NCI-H2081 (cell line): ENCODE measurements at places on chromosomes 7 and 10.

DNA sequence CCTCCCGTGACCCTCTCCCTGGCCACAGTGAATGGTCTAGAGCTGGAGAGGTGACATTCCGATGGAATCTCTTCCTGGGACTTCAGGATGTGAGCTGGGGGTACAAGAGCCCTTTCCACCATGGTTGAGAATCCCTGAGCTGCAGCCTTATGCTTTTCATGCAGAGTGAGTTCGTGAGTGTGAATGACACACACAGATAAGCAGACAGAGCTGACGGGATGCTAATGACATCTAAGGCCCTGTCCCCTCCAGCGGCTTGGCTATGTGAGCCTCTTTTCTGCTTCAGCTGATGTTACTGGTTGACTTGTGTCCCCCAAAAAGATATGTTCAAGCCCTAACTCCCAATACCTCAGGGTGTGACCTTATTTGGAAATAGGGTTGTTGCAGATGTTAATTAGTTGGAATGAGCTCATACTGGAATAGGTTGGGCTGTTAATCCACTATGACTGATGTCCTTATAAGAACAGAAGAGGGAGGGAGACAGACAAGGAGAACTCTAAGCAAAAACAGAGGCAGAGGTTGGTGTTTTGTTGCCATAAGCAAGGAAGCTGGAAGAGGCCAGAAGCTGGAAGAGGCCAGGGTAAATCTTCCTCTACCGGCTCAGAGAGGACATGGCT is 111.1 kb upstream of the AFAP1L2 start:
- DNase-seq = no peak

DNA sequence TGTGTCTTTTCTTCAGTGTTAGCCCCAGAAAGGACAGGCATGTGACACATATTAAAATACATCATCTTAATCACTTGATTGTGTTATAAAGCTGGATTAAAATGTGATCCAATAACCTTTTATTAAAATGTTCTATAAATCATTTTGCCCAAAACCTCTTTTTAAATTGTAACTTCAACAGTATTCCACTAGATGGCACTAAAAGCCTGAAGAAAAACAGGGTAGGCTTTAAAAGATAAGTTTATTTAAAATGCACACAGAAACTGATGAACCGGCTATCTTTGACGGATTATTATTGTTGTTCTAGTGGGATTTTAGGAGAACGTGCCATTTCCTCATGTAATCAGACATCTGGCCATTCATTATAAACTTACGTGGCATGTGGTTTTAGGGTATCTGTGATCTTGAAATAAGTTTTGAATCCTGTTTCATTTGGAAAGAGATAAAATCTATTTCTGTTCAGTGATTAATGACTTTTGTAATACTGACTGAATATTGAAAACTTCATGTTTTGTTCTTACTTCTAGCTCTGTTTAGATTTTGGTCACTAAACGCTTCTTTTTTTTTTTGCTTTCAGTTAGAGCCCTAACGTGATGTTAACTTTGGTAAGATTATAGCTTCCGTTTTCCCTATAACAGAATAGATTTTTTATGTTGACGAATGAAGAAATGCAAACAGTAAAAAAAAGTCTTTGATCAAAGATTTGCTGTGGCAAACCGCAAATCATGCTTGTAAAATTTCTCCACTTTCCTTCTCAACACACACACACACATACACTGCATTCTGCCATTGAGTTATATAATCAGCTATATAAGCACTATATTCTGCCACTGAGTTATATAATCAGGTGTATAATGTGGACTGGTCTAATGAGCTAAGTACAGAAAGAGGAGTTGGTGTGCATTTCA is 13.6 kb downstream of the VPS50 start:
- DNase-seq = peak; percentile 12

DNA sequence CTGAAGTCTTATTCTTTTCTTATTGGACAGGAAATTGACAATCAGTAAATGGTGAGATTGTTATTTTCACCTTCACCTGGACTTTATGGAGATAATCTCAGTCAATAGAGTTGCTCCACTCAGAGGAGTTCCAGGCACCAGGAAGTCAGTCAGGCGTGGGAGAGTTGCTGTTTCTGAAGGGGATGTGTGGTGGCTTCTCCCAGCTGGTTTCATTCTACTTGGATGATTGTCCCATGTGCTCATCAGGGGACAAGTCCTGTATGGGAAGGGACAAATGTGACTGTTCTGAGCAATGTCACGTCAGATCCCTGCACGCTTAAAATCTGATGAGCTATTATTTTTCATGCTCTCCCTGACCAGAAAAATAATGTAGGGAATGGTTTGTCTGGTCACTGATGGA is 222.5 kb upstream of the PITRM1 start:
- no peak for DNase-seq

- no peak for DNase-seq
Observed at GRCh38 chr7:54969208-54969967, 49.4 kb upstream of the EGFR start.

DNA sequence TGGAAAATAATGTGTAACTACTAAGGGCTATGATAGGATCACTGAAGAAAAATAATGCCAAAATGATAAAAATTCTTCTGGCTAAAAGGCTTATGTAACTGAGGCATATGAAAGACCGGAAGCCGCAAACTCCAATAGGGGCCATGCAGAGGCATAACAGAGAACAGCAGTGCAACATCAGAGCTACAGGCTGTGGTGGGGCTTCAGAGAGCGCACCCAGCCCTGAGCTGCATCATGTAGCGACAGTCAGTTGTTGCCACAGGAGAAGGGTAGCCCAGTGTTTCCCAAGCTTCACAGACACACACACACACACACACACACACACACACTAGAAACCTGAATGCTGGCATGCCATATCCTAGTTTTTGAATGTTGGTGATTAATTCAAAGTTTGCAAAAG is 9.3 kb downstream of the LLCFC1 start:
- DNase-seq = no peak

DNA sequence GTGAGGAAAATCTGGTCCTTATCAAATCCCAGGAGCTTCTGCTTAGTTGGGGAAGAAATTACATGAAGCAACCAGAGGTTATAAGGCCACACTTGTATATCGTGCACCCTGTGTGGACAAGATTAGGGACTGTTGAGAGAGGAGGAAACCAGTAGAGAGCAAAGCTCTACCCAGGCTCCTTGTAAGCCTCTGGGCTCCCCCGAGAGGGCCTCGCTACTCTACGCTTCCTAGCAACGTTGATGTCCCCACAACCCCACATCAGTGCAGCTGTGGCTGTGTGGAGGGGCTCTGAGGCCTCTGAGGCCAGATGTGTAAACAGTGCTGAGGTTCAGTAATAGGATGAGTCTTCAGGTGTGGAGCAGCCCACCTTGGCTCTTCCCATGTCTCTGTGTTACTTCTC is 16.0 kb downstream of the HIF1AN start:
- no peak for DNase-seq

DNA sequence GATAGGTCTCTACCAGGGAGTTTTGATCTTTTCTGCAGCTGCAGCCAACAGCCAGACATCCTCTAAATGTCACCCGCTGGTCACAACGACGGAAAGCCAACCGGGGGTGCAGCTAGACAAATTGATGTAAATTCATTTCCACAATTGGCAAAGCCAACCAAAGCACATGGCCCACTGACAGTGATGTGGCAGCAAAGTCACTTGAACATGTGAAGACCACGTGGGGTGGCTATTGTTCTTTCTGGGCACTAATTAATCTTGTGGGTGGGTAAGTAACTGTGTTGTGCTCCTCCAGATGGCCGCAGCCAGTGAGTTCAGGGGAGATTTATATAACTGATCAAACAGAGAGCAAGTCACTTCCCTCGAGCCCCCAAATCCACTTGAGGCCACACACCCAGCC is 354.1 kb downstream of the ANKRD30A start:
- DNase-seq = no peak

GRCh38 chr10:46224414-46224682 is 62.4 kb upstream of the ANTXRL start:
- no peak for DNase-seq

- DNase-seq = no peak
Observed at GRCh38 chr7:22814261-22815208, 8.1 kb downstream of the TOMM7 start.

DNA sequence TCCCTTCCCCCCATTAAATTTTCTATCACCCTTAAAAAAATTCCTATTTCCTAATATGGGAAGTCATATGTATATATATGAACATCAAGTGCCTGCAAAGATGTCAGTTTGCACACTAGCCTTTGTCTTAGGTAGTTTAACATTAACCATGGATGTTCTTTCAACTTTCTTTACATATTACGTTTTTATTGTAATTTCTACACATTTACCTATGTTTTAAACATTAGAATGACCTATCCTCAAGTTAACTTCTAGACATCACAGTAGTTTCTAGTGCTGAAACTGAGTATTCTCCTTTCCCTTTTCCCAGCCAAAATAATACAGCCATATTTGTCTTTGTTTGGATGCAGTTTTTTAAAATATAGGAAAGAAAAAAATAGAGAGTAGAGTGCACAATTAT is 5.8 kb downstream of the DLX6 start:
- no peak for DNase-seq

- DNase-seq = no peak
Observed at GRCh38 chr7:135753616-135754413, 5.2 kb upstream of the FAM180A start.

DNA sequence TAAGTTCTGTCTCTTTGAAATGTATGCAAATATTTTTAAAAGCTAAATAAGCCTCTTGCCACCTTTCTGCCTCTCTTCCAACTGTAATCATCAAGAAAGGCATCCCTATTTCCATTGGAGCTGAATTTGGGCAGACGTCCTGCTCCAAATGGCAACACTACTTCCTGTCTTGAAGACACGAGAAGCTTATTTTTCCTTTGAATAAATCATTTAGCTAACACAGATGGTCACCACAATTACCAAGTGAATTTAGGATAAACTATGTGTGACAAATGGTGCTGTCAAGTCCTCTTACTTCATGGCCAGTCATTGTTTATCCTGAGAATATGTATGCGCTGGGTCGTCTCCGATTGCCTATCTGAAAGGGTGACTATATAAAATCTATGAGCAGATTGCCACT is 268.0 kb downstream of the ANKRD7 start:
- peak; percentile 90 for DNase-seq

DNA sequence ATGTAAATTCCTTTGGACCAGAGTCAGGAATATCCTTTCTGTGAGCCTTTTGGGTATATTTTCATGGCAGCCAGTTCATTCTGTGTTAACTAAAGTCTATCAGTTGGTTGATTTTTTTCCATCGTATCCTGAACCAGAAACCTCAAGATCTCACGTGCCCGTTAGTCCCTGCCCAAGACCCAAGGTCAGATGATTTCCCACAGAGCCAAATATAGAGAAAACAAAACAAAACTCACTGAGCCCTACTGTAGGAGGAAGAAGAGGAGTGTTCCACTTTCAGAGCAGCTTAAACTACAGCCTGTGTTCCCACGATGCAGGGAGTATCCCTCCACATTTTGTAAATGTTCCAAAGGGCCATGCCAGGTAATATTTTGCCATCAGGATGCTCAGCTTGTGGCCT is 96.0 kb upstream of the ADO start:
- DNase-seq = no peak

DNA sequence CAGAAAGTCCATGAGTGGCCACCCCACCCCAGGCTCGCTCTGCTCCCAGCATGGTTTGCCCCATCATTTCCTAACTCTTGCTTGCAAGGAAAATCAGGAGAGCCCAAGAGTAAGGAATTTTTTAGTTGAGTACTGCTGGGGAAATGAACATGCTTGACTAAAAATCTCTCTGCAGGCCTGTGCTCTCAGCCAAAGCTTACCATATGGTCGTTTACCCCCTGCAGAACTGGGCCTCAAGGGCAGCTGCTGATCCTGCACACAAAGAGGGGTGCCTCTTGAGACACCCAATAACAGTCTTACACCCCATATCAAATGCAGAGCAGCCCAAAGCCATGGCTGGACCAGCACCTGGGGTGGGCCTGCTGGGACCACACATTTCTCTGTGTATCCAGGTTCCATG is 183.2 kb downstream of the CXCL12 start:
- no peak for DNase-seq

GRCh38 chr10:25028711-25029110 is 12.3 kb downstream of the THNSL1 start:
- no peak for DNase-seq

DNA sequence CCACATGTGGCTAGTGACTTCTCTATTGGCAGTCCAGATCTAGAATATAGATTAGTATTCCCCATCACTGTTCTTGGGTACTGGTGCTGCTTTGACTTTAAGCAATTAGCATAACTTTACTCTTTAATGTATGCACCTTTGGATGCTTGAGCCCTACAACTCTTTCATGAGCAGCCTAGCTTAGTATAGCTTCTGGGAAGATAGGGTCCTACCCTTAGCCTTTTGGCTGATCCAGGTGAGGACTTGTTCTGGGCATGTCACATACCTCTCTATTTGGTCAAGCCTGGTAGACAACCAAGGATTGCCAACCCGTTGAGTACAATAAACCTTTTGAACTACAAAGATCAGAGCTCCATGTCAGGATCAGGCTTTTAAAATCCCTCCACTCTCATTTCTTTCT is 17.7 kb downstream of the PCGF5 start:
- no peak for DNase-seq

GRCh38 chr7:27162561-27163287 is 2.6 kb downstream of the HOXA9 start:
- DNase-seq = no peak

DNA sequence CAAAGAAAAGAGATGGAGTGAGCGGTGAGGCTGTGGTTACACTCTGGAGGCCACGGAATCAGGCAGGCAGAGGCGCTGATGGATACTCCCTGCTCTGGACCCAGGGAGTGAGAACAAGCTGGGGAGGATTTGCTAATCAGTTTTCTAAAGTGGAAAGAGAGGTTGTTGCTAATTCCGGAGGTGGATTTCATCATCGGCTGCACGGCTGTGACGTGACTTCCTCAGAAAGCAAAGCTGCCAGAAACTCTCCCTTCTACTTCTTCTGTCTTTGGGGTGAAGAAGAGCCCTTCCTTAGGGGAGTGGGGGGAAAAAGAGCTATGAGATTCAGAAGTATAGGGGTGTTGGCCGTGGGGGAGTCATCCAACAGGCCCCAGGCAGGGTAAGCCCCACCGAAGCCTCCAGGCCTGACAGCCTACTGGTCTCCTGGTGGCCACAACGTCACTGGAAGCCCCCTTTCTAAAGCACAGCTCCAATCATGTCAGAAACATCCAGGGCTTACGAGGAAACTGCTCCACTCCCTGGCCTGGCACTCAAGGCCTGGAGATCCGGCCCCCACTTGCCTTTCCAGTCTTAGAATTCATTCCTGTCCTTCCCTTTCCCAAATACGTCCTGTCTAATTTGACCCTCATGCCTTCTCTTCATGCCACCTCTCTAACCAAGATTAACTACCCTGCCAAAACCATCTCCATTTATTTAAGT is 114.5 kb downstream of the HIP1 start:
- no peak for DNase-seq

GRCh38 chr10:129892548-129893052 is 71.5 kb downstream of the EBF3 start:
- DNase-seq = no peak
